SIG-M5 (cell line): ENCODE measurements at places on chromosomes 1 and 21.

DNA sequence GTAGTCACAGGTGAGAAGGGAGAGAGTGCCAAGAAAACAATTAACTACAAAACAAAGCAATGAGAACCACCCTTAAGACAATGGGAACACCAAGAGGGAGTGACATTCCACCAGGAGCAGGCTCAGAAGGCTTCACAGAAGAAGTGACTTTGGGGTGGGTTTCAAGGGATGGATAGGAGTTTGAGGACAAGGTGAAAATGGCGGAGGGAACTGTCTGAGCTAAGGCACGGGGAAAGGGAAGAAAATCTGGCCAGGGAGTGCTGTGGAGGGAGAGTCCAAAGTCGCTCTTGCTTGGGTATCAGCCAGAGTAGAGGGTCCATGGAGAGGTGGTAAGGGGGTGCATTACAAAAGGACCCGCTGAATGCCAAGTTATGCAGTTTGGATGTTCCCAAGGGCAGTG lies 87.3 kb downstream of the CAMK2N1 start:
- DNase-seq, result no peak

DNA sequence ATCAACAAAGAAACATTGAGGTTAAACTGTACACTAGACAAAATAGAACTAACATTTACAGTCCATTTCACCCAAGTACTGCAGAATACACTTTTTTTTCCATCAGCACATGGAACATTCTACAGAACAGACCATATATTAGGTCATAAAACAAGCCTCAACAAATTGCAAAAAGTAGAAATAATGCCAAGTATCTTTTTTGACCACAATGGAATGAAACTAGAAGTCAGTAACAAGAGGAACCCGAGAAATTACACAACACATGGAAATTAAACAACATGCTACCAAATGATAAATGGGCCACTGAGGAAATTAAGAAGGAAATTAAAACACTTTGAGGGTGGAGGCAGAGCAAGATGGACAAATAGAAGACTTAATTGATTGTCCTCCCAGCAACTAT lies 8.4 kb upstream of the C1orf185 start:
- no peak for DNase-seq

GRCh38 chr1:201039876-201040275 lies 16.4 kb upstream of the KIF21B start:
- DNase-seq, result no peak

DNA sequence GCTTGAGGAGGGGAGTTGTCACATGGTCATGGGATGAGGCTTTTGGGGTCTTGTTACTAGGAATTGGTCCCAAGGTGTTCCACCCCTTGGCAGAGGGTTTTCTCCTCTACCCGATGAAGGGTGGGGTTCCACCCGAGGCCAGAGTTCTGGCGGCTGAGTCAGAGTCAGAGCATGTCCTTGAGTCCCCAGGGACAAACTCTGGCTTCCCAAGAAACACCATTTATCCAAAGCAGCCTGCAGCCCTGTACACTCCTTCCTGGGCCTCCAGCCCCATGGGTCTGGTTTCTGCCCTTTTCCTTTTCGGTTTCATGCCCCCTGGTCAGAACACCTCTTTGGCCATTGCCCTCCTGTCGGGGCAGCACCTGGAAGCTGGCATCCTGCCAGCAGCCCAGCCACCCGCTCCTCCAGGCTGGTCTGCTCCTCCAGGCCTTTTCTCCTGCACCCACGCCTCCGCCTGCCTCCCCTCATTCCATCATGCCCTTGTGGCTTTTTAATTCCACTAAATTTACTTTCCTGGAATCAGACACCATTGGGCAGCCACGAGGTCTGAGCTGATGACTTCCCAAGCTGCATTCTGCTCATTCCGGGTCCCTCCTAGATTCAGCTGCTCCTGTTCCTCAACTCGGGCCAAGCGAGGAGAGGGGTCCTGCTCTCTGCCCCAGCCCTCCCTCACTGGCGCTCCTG lies 301.7 kb upstream of the VAMP3 start:
- DNase-seq, result no peak

DNA sequence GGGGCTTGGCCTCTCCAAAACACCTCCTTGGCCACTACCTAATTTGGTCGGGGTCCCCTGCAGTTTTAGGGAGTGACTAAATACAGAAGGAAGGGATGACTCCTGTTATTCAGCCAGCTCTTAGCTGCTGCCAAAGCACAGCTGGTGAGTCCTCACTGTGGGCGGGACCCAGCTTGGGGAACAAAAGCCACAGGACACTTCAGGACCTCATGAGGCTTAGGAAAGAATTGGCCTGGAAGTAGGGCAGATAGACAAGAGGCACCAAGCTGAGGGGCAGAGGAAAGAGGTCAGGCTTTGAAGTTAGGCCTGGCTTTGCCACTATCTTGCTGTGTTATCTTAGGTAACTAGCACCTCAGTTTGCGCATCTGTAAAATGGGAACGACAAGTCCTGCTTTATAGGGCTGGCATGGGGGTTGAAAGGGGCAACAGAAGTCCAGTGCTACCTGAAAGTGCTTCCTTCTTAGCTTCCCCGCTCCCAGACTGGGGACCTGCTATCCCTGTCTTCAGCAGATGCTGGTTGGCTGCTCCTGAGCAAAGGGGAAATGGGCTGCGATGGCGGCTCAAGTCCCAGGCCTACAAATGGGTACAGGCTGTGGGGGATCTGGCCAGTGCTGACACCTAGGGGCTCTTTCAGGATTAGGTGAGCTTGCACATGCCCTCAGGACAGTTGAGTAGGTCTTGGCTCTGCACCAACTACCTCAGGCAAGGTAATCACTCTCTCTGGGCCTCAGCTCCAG lies 15.7 kb downstream of the IFI6 start:
- DNase-seq, result no peak

DNA sequence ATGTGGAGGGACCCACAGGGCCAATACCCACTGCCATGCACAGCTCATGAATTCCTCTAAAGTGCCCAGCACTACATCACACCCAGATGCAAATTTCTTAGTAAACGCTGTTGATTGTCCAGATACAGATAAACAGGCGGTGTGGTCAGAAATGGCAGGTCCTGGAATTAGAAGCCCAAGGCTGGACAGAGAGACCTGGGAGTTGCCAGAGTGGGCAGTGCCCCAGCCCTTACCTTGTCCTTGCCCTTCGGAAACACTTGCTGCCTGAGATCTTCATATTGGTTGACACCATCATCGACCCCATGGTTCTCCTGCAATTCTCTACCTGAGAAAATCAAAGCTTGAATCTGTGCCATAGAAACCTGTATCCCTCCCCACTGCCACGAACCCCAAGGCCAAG lies 149.3 kb upstream of the ETV3 start:
- no peak for DNase-seq

DNA sequence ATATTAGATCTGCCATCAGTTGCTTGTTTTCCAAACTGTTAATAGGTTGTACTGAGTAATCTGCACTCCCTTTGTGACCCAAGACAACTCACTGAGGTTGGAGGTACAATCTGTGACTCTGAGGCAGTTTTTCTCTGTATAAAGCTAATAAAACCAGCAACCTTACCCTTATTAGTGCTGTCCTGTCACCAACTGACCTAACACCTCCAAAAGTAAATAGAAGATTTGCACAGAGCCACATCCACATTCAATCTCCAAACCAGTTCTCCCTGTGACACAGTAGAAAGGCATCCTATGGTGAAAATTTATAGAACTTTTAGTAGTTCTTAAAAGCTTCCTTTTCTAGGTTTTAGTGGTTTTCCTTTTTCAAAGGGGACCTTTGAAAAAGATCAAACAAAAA lies 140.4 kb upstream of the ADGRL2 start:
- DNase-seq, result no peak

DNA sequence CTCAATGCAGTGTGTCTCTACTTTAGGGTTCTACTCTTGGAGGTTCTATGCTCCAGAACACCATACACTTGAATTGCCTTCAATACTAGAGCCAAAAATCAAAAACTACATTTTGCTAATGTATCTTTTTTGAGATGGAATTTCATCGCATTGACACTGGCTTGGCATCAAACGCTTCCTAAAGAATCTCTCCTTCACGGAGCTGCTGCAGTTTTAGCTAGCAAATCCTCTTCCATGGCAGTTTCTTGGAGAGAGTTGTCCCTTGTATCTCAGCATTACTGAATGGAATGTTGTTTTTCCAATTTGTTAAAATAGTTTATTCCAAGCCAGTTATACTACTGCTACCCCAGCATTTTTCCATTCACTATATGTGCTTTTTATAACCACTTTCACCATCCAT lies 17.7 kb downstream of the SDCCAG8 start:
- DNase-seq, result no peak

DNA sequence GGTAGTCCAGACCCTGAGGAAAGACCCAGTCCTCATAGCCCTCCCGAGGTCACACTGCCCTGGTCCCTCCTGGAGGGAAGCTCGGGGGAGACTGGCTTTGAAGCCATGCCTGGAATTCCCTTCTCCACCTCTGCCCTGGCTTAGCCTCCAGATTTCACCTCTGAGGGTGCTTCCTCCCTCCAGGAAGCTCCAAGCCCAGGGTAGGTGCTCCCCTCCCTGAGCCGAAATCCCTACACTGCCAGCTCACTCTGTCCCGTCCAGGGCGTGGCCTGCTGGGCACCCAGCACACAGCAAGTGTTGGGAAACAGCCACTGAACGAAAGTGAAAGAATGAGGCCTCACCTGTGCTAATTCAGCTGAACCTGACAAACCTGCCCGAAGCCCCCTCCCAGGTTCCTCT lies 6.0 kb upstream of the TNFRSF25 start:
- DNase-seq, result no peak

DNA sequence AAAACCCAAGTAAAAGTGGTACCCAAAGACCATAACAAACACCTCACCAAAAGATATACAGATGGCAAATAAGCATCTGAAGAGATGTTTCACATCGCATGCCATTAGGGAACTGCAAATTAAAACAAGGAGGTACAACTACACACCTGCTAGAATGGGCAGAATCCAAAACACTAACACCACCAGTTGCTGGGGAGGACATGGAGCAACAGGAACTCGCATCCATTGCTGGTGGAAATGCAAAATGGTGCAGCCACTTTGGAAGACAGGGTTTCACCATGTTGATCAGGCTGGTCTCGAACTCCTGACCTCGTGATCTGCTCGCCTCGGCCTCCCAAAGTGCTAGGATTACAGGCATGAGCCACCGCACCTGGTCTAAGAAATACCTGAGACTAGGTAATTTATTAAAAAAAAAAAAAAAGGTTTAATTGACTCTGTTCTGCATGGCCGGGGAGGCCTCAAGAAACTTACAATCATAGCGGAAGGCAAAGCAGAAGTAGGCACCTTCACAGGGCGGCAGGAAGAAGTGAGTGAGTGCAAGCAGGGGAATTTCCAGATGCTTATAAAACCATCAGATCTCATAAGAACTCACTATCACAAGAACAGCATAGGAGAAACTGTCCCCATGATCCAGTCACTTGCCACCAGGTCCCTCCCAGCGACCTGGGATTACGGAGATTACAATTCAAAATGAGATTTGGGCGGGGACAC lies 30.2 kb upstream of the PRSS38 start:
- no peak for DNase-seq

GRCh38 chr1:152459596-152460528 lies 45.8 kb upstream of the CRNN start:
- no peak for DNase-seq

- no peak for DNase-seq
Observed at GRCh38 chr21:29152916-29153315, 22.5 kb downstream of the MAP3K7CL start.

- no peak for DNase-seq
Observed at GRCh38 chr1:161013131-161013487, 7.8 kb downstream of the F11R start.

DNA sequence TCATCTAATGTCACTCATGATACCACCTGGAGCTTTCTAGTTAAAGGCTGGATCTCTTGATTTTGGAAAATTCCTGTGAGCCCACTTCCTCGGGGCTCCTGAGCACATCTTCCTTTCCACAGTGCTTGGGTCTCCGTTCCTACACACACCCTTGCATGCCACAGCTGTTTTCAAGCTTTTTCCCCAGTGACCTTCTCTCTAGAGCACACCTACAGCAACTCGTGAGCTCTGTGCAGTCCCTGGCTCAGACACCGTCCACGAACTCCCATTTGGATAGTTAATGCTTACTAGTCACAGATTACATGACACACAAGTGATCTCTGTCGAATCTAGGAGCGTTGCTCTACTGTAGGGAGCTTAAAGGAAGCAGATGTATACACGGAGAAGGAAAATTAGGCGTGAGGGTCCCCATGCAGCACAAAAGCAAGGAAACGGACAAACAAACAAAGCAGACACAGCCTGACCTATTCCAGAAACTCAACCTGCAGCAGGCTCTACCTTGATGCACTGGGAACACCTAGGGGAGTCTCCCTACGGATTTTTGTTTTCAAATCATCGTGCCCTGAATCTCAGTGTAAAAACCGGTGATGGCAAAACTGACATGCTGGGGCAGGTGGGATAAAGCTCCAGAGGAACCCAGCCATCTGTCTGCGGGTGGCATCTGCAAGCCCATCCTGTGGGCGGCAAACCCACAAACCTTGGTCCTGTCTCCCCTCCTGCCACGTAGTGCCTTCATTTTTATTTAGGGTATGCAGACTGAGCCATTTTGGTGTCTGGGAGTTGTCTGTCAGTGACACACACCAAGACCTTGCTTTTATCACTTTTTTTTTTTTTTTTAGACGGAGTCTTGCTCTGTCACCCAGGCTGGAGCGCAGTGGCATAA lies 177.8 kb downstream of the RUNX1 start:
- DNase-seq, result no peak

GRCh38 chr1:230385158-230385450 lies 41.0 kb downstream of the PGBD5 start:
- no peak for DNase-seq

- DNase-seq, result no peak
Observed at GRCh38 chr1:22112554-22112953, 30.3 kb downstream of the WNT4 start.

DNA sequence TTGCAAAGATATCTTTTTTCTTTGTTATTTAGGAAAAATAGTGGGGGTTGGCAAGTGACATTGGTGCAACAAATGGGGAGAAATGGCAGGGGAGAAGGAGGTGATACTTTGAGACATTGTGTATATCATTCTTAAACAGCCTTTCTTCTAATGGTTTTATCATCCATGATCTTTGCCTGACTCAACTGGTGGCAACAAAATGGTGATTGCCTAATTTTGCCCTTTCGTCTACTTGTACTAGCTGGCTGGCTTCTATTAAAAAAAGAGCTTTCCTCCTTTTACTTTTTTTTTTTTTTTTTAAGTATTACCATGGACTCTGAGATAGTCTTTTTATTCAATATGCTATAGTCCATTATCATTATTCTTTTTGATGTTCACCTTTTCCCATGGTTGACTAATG lies 27.7 kb downstream of the DESI2 start:
- no peak for DNase-seq
